ENCODE measurements at places on chromosomes 6 and 20. TPM values are rescaled to one million over a fixed set of nuclear protein-coding genes. Genes with fewer than 3 reads are reported as not detected.

The GRM1 gene
- not detected for total RNA-seq

The MYLK4 gene
- 0.14 TPM for total RNA-seq

The BANF2 gene
- total RNA-seq, result not detected

The PPP1R11 gene
- total RNA-seq, result 60.9 TPM

The C20orf144 gene
- 0.26 TPM for total RNA-seq

The LST1 gene
- 42.6 TPM for total RNA-seq

The SPEF1 gene
- total RNA-seq, result not detected

The HLA-E gene
- total RNA-seq, result 484 TPM

The OVOL2 gene
- not detected for total RNA-seq

The C6orf15 gene
- not detected for total RNA-seq

The PRRT1 gene
- total RNA-seq, result 0.35 TPM

The FAM184A gene
- total RNA-seq, result 9.0 TPM

The RBPJL gene
- not detected for total RNA-seq

The TP53TG5 gene
- not detected for total RNA-seq

The CFAP61 gene
- total RNA-seq, result not detected

The DEFB128 gene
- total RNA-seq, result not detected

The MROH8 gene
- total RNA-seq, result 1.3 TPM

The SALL4 gene
- total RNA-seq, result 0.28 TPM

The OR2H2 gene
- total RNA-seq, result not detected

The DNAH8 gene
- total RNA-seq, result not detected

The RAB44 gene
- total RNA-seq, result not detected

The EDN3 gene
- not detected for total RNA-seq

The SULF2 gene
- total RNA-seq, result 1.2 TPM

The HCRTR2 gene
- not detected for total RNA-seq

The SLC2A4RG gene
- total RNA-seq, result 43.6 TPM

The ADGB gene
- total RNA-seq, result not detected

The CRISP3 gene
- not detected for total RNA-seq

Data from activated CD4-positive, alpha-beta T cell treated with anti-CD3 and anti-CD28 coated beads, Interleukin-2, amount 10 ng/mL, durations not matched to agents 24 days and 14 days (primary cell).